GM04503 (cell line): ENCODE measurements at places on chromosomes 4 and X.
A peak's percentile ranks its signal among the peaks of the same experiment; 100 is the strongest.

GRCh38 chrX:55624403-55624802, 1.2 kb downstream of the FOXR2 start:
- no peak for DNase-seq

DNA sequence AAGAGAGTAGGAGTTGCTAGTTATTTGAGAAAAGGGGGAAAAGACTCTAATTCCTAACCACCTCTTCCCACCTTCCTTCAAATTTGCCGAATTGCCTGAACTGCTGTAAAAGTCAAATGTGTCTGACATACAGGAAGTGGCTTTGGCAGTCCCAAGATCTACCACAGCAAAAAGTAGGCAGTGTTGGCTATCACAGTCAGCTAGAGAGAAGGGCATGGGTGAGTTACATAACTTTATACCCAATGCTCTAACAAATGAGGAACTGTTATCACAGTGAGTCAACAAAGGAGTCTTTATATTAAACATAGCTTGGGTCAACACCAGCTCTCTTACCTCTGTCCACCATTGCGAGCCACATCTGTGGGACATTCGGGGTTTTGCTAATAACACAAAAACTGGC, 2.4 kb upstream of the MBNL3 start:
- no peak for DNase-seq

- DNase-seq = peak; percentile 77
Observed at GRCh38 chrX:2710041-2710840, 19.1 kb downstream of the CD99 start.

DNA sequence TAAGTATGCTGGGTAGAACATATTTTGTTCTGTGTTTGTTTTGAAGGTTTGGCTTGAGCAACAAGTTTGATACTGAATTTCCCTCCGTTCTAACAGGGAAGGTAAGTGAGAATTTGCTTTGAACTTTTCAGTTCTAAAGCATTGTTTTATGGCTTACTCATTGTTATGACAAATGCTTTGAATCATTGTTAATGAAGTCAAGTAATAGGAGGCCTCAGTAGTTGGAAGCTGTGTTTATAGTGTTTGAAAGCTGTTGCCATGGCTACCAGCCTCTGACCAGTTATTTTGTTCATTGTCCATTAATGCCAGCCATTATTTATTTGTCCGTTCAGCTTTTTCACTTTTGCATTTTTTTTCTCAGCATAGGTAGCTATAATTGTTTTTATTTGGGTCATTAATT, 14.4 kb downstream of the CHIC1 start:
- peak; percentile 38 for DNase-seq

DNA sequence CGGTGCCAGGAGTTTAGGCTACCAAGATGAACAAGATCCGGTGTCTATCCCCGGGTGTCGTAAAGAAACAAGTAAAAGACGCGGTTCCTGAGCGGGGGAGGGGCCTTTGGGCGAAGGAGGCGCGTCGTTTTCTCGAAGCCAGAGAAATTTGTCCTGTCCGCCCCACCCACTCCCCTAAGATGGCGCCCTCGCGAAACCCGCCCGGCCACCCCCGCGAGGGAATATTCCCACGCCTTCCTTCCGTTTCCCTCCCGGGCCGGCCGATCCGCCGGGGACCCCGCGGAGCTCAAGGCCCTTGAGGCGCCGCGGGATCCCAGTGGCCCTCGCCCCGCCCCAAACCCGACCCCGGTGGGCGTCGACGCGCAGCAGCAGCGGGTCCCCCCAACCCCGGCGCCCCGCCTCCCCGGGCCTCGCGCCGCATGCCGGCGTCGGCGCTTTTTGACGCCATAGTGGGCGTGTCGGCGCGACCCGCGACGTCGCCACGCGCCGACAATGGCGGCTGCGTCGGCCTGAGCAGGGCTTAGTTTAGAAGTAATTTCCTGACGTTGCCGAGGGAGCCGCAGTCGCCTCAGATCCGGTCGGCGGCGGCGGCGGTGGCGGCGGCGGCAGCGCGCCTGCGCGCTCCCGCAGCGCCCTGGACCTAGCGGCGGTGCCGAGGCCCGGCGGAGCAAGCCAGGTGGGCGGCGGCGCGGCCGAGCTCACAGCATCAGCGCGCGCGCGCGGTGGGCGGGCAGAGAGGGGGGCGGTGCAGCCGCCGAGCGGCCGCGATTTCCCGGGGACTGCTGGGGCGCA, 432 bp upstream of the HTATSF1 start:
- DNase-seq = peak; percentile 43

DNA sequence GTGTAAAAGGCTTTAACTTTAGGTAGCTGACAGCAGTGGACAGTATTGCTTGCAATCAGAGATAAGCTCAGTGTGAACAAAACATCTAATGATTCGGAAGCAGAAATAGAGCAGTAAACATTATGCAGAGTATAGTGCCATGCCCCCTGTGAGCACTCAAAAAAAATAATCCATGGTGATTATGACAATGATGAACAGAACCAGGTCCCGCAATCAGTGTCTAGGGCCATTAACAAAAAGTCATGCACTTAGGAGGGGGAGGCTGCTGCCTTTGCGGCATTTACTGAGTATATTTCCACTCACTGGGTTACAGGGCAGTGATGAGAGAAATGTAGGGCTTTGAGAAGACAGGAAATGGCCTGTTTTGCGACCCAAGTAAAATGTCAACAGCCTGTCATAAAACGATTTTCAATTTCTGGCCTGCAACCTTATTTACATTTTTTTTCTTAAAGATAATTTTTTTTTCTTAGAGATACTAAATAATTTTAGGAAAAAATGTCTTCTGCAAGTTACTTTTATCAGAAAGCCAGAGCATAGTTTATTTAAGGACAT, 27.3 kb upstream of the NEIL3 start:
- no peak for DNase-seq

- DNase-seq = no peak
Observed at GRCh38 chr4:84907145-84907544, 59.3 kb downstream of the WDFY3 start.

DNA sequence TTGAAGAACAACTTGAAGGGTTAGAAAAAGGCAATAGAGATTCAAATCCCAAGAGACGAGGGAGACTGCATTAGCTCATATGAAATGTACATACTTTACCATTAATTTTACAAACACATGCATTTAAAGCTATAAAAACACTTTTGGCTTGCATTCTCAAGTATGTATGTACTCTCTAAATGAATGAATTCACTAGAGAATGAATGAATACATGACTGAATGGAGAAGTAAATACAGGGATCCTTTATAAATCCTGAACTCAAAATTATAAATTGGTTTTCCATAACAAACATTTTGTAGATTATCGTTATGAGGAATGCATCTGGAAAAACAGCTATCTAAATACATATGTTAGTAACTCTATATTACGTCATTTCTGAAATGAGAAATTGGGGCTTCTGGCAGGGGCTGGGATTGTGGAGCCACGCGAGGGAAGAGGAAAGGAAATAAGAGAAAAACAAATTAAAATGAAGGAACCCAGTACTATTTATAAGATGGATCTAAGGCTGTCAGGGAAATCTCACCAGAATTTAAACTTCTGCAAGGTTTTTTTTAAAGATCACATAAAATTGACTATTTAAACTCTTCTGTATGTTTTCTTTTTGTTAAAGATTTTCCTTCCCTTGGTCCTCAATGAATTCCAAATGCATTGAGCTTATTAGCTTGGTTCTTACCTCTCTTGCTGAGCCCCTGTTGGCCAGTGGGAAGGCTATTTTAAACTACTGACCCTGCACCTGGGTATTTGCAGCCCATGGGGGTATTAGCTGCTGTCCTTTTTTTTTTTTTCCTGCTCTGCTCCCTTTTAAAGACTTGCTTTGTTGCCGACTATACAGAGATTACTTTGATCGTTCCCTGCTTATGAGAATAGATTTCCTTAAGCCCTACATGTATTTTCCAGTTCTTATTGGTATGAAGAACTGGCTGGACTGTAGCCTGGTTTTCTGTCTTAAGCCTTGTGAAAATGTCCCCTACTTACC, 207.8 kb downstream of the ADGRL3 start:
- no peak for DNase-seq

- DNase-seq = no peak
Observed at GRCh38 chr4:1357356-1358248, 10.6 kb downstream of the UVSSA start.
